ENCODE measurements at places on chromosomes 2 and 18. TPM values are rescaled to one million over a fixed set of nuclear protein-coding genes. Genes with fewer than 3 reads are reported as not detected.

DNA sequence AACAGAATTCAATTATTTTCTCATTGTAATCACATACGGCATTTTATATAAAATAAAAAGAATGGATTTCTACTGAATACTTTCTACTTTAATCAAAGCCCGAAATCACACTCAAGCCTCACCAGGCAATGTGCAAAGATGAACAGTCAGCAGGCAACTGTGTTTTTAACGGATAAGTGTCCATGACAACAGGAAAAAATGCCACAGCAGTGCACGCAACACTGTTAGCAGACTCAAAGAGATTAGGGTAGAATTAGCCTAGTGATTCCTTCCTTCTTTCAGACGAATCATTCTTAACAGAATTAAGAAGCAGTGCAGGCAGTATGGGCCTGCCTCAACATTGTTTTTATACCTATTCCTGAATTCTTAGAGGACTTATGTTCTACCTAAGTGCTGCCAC is 135.6 kb downstream of the CDH2 start:
- no peak overlapping the region for H3K27ac ChIP-seq
- H3K4me3 ChIP-seq, result no peak overlapping the region
- H3K27me3 ChIP-seq, result no peaks in the 10 kb centered on the region
- DNase-seq, result no peak

DNA sequence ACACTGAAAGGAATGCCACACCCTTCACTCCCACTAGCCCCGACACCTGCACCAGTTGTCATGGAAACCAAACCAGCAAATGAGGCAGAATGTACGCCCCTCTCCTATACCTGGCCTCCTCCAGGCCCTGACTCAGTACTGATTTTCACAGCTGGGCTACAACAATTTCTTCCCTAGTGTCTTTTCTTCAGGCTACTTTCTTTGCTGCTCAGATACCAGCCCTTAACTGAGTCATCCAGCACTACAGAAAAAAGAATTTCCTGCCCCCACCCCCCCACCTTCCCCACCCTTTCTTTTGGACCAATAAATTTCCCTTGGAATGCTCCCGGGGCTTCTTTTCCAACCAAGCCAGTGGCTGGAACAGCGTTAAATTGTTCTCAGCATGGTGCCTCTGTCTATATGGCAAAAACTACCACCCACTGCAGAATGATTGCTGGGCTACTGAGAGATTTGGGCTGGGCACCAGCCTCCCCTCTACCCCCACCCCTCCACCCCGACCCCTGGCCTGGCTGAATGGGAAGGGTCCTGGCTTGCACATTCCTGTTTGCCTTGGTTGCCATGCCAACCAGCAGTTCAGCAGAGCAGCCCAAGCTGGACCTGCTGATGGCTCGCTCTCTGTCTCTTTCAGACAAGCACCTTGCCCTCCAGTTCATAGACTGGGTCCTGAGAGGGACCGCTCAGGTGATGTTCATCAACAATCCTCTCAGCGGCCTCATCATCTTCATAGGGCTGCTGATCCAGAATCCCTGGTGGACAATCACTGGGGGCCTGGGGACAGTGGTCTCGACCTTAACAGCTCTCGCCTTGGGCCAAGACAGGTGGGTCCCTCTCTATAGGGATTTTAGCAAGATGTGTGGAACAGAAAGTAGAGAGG is 11.3 kb downstream of the SLC14A2 start:
- DNase-seq, result no peak
- no peaks in the 10 kb centered on the region for H3K4me1 ChIP-seq
- H3K4me3 ChIP-seq, result no peak overlapping the region
- H3K27ac ChIP-seq, result no peak overlapping the region

- no peaks in the 10 kb centered on the region for H3K4me1 ChIP-seq
- H3K36me3 ChIP-seq, result no peaks in the 10 kb centered on the region
- peaks cover 18% of the 10 kb centered on the region for H3K27me3 ChIP-seq
- no peak overlapping the region for H3K4me3 ChIP-seq
- no peak overlapping the region for H3K27ac ChIP-seq
These were observed 95.2 kb upstream of the NCK2 start for GRCh38 chr2:105649534-105649933.

GRCh38 chr2:69175790-69176715 is 163.1 kb downstream of the ANTXR1 start:
- H3K36me3 ChIP-seq, result no peaks in the 10 kb centered on the region
- H3K4me1 ChIP-seq, result peaks cover 18% of the 10 kb centered on the region
- H3K27ac ChIP-seq, result no peak overlapping the region

GRCh38 chr2:1283020-1283801 is 130.1 kb upstream of the TPO start:
- H3K4me1 ChIP-seq, result no peaks in the 10 kb centered on the region
- no peaks in the 10 kb centered on the region for H3K36me3 ChIP-seq
- H3K27me3 ChIP-seq, result no peaks in the 10 kb centered on the region

GRCh38 chr2:95024960-95025405 is 525 bp upstream of the MAL start:
- no peak overlapping the region for H3K4me3 ChIP-seq
- no peak overlapping the region for H3K27ac ChIP-seq
- no peaks in the 10 kb centered on the region for H3K36me3 ChIP-seq
- H3K27me3 ChIP-seq, result no peaks in the 10 kb centered on the region

DNA sequence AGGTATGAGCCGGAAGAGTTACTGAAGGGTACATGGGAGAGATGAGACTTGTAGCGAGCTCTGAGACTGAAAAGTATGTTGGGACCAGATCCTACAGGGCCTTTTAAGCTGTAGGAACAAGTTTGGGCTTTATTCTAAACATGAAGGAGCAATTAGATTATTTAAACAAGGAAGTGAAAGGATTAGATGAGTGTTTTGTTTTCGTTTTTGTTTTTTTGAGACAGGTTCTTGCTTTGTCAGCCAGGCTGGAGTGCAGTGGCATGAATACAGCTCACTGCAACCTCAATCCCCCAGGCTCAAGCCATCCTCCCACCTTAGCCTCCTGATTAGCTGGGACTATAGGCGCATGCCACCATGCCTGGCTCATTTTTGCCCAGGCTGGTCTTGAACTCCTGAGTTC is 110.7 kb downstream of the C1D start:
- H3K4me3 ChIP-seq, result no peak overlapping the region
- H3K27ac ChIP-seq, result no peak overlapping the region
- H3K4me1 ChIP-seq, result no peaks in the 10 kb centered on the region
- no peaks in the 10 kb centered on the region for H3K36me3 ChIP-seq

The NYAP2 gene
- not detected for total RNA-seq

The GPR39 gene
- 5.1 TPM for total RNA-seq

The TP53I3 gene
- total RNA-seq, result 20.1 TPM

The MPV17 gene
- 55.4 TPM for total RNA-seq
